ENCODE measurements at places on chromosomes 2 and 18.

GRCh38 chr2:16726577-16726976 lies 60.9 kb upstream of the CYRIA start:
- DNase-seq, result no peak

- DNase-seq, result peak; percentile 78
Measured at GRCh38 chr18:36580266-36580665, 248.5 kb downstream of the TPGS2 start.

DNA sequence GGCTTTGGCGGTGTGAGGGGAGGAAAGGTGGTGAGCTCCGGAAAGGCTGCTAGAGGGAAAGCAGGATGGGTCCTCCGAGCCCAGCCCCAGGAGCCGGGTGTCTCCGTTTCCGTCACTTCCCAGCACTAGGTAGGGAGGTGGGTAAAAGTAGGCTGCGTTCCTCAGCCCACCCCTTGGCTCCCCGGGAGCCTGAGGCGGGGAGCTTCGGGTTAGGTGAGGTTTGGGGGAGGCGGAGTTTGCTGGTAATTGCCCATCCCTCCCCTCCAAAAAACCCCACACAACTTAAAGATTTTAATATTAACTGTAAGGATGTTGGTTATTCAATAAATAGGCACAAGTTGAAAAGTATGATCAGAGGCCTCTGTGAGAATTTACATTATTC lies 552 bp upstream of the ATF2 start:
- DNase-seq, result no peak

- no peak for DNase-seq
Measured at GRCh38 chr2:10608273-10608672, 81.5 kb downstream of the NOL10 start.

- DNase-seq, result no peak
Measured at GRCh38 chr2:147382322-147382948, 462.4 kb upstream of the ACVR2A start.

DNA sequence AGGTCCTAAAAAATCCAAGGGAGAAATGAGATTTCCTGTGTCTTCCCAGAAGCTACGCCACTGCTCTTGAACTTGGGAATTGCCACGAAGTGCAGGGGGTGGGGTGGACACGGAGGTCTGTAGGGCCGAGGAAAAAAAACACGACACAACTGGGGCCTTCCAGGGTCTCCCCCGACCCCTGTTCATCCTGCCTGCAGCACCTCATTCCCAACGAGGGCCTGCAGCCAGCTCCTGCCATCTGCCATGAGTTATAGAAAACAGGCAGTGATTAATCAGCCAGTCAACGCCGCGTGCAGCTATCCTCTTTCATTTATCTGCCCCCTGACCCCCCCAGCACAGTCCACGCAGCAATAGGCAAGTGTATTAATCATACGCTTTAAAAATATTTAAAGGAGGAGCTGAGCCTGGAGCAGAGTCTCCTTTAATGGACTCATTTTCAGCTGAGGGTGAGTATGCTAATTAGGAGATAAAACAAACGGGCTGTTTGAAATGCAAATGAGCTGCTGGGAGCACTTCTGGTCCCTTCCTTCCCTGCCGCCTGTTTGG lies 209.9 kb downstream of the TFCP2L1 start:
- peak; percentile 99 for DNase-seq

DNA sequence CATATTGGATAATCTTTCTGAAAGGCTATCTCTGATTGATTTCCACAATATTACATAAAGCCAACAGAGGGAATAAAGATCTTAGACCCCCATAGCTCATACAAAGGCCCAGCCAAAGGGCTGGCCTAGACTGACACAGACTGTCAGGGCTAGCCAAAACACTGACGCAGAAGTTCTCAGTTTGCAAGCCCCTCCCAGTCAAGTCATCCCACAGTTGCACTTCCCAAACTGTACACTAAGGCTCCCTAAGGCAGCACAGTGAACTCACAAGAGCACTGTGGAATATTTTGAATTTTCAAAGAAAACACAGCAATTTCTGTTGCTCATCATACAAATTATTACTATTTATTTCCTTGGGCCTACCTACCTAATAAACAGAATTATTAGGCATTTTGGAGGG lies 244.9 kb downstream of the SP3 start:
- DNase-seq, result peak; percentile 32

GRCh38 chr2:167933097-167933814 lies 314.1 kb downstream of the STK39 start:
- DNase-seq, result no peak

DNA sequence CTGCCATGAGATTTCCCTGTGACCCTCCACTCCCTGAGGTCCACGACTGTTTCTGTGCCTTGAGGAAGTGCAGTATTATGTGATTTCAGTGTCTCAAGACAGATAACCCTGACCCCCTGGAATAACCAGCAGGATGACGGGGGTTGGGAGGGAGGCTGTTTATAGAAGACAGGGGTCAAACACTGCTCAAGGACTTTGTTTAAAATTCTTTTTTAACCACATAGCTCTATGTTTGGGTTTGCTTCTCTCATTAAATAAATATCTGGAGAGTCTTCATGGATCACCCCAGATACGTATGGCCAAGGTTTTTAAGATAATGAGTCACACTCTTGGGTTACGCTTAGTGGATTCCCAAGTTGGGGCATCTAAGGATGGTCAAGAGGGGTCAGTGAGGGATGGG lies 523.8 kb upstream of the TNP1 start:
- peak; percentile 20 for DNase-seq

DNA sequence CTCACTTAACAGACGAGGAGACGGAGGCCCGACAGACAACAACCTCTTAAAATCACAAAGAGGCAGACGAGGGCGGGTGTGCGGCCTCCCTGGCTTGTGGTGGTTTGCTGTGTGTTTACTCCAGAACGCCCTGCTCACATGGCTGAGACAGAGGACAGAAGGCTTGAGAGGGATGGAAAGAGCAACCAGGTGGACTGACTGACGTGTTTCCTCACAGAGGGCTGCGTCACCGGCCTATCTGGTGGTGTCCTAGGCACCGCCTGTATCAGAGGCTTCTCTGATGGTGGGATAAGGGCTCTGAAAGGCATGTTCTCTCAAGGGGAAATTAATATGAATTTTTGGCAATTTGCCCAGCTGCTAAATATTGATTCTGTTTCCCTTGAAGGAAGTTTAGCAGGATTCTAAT lies 47.0 kb upstream of the RALBP1 start:
- DNase-seq, result no peak

DNA sequence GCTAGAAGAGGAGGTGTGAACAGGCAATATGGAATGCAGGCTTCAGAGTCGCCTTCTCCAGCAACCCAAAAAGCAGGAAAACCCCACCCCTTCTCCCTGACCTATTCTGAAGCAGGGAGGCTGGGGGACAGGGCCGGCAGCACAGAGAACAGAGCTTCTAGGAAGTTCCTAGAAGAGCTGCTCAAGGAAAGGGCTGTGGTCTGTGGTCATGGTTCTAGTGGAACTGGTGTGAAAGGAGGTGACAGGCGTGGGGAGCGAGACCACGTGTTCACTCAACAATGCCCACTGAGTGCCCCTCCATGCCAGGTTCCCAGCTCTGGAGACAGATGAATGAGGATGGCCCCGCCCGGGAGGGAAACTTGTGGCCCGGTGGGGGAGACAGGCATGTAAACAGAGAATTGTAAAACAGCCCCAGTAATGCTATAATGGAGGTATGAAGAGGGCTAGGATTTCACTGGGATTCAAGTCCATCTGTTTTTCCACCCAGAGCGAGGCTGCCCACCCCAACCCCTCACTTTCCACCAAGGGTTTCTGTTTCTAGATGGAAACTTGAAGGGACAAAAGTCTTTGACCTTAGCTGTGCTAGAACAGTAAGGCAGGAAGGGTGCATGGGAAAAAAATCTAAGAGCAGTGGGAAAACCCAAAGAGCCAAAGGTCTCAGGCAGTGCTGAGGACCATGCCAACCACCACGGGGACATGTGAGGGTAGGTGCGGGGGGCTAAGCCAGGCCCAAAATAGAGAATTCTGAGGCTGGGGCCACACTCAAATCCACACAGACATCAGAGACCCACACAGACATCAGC lies 71.8 kb downstream of the TNS1 start:
- DNase-seq, result peak; percentile 69

GRCh38 chr2:222797261-222797660 lies 63.6 kb upstream of the ACSL3 start:
- peak; percentile 43 for DNase-seq

GRCh38 chr2:45497355-45497754 lies 113.7 kb downstream of the SRBD1 start:
- DNase-seq, result peak; percentile 10

DNA sequence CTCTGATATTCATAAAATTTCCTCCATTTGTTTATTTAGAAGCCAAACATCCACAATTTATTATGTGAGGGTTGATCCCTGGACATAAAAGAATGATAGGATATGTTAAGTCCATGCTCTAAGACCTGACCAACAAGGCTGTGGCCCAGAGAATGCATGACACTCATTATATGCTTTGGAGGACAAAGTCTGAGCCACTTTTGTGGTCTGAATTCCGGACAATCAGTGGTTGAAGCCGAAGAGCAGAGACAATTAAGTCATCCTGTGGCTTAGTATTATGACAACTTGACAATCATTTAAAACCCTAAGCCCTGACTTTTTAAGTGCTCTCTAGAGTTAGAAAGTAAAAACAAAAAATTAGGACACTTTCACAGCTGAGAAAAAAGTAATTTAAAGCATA lies 483.3 kb downstream of the PLCL1 start:
- DNase-seq, result no peak

All from fibroblast of skin of right biceps (primary cell).